GM04504 (cell line): ENCODE measurements at places on chromosomes 7 and 10.

DNA sequence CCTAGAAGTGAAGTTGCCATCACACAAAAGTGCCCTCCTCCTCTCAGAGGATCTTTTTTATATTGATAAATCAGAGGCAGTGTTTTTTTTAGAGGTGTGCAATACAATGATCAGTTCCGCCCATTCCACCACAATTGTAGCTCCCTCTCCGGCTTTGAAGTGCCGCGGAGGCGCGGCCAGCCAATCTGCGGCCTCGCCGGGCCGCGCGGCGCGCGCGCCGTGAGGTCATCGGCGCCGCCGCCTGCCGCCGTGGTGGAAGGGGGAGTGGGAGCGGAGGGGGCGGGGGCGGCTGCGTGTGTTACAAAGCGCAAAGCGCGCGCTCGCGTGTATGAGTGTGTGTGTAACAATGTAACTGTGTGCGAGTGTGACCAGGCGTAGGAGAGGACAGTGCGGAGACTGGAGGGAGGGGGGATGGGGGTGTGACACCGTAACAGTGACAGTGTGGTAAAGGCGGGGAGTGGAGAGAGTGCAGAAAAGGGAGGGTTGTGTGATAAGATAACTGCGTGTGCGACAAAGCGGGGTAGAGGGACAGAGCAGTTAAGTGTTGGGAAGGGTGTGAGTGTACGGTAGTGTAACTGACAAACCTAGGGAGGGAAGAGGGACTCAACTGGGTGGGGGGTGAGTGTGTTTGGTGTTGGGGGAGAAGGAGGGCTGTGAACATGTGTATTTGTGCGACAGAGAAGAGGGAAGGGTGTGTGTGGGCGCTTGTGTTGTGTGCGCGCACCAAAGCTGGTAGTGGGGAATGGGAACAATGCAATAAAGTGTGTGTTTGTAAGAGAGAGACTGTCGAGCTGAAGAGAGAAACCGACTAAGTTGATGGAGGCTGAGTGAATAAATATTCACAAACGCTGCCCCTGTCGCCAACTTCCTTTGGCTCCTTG, at the start of gene SP8:
TSS of gene SP8 (minus strand) at position 108 of the 881 bp plus-strand sequence. CDS start at position 20, 88 bp downstream.
- no peak for DNase-seq

- DNase-seq: no peak
Observed at GRCh38 chr10:127937069-127937468, 30.2 kb downstream of the PTPRE start.

DNA sequence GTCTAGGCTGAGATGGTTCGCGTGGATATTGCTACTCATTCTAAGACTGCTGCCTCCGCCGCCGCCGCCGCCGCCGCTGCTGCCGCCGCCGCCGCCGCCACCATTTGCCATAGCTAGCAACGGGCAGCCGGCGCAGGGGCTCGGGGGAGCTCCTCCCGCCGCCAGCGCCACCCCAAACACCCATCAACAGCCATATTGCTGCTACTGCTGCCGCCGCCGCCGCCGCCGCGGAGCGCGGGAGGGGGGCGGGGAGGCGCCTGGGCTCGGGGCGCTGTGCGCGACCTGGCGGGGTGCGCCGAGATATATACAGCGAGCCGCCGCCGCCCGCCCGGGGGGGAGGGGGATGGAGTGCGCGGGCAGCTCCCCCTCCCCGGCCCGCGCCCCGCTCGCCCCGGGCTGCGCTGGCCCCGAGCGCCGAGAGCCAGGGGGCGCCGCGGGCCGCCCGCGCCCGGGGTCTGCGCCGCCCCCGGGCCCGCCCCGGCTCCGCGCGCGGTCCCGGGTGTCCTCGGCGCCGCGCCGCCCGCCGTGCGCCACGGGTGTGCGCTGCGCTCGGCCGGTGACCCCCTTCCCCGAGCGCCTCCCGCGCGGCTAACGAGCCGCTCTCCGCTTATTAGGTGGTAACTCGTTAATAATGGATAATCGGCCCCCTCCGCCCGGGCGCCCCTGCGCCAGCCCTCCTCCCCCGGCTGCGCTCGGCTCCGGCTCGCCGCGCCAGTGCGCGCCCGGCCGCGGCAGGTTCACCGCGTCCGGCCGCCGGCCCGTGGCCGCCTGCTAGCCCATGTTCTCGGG, at the start of gene KCNMA1:
TSS of gene KCNMA1 (minus strand) at position 277 of the 789 bp plus-strand sequence.
- DNase-seq: no peak

DNA sequence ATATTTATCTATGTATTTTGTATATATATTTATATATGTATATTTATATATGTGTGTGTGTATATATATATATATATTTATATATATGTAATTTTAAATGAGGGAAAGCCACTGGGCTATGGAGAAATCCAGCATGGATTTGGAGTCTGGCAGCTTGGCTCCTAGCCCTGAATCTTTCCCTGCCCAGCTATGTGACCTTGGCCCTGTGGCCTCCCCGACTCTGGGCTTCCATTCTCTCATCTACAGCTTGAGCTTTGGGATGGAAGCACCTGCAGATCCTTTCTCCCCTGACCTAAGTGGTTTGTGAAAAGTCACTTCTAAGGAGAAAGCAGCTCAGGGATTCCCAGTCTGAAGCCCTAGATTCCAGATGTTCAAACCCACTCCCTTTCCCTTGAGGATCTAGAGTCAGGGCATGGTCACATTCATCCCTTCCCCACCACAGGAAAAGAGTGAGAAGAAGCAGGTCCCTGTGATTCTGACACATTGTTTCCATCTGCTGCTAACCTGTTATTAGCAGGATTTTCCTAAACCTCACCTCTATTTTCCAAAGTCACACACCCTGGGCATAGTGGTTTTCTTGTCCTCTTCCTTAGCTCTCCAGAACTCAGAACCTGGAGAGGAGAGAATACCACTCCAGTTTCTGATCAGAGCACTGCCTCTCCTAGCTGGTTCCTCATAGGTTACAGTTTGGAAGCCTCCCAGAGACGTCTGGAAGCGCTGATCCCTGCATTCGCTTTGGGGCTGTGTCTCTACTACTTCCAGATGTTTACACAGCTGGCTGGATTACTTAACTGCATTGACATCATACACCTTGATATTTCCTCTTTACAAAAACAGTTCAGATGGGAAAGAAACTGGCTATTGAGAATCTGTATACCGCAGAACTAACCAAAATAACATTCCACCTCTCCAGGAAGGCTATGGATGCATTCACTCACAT, 327.5 kb upstream of the ZMIZ1 start:
- no peak for DNase-seq

- no peak for DNase-seq
Observed at GRCh38 chr10:122458693-122459092, 2.7 kb upstream of the HTRA1 start.

GRCh38 chr10:24324651-24325050, 115.7 kb downstream of the KIAA1217 start:
- DNase-seq: no peak

GRCh38 chr10:44926751-44927351, 15.7 kb downstream of the TMEM72 start:
- no peak for DNase-seq

GRCh38 chr10:55146032-55146431, 345.0 kb upstream of the PCDH15 start:
- no peak for DNase-seq

- no peak for DNase-seq
Observed at GRCh38 chr10:121818599-121818998, 109.2 kb downstream of the ATE1 start.

DNA sequence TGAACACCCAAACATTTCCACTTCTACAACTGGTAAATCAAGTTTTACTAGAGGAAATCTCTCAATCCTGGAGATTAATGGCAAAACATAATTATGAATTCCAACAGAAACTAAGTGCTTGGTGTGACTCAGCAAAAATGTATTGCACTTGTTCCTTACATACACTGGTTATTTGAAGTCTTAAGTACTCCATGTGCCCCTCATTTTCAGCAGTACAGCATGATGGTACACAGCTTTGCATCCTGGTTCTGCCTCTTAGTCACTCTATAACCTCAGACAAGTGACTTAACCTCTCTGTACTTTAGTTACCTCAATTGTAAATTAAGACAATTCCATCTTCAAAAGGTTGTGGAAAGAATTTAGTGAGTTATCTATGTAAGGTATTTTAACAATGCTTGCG, 12.9 kb downstream of the SLC16A12 start:
- no peak for DNase-seq

DNA sequence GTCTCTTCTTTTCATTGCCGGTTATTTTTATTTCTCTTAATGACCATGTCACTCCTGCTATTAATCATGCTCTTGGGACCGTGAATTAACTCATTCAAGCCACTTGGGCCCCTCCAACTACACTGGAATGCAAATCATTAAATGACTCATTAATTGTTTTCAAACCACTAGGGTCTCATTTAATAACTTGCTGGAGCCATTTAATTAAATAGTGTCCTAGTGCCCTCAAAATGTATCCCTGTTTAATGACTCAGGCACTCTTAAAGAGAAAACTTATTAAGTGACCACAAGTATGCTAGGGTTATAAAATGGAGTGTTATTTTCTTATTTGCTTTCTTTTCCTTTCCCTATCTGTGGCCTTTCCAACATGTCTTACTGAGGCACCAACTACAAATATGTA, 73.0 kb downstream of the PLXDC2 start:
- DNase-seq: no peak

DNA sequence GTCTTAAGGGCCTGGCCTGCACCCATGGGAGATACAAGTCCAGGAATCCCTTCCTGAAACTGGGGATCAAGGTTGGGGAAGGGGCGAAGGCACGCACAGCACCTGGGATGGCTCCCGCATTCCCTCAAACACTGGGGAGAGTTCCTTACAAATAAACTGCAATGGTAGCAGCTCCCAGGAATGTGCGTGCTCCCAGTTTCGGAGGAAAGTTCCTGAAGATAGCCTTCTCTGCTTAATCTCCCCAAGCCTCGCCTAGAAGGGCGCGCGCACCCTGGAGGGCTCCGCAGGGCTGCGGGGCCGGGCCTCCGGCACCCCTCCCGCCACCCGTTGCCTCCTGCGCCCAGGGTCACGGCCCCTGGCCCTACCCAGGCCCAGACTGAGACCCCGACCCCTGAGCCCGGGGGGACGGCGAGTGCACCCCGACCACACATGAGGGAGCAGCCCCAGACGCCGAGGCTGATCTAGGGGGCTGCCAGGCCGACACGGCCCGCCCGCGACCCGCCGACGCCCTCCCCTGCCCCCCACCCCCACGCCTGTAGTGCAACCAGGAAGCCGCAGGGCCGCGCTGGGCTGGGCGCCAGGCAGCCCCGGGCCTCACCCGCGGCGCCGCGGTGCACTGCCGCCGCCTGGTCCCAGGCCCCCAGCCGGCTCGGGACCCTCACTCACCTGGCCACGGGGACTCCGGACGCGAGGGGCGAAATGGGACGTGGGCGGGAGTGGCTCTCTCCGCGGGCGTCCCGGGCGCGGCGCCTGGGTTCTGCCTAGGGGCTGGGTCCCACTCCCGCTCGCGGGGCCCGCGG, 460 bp downstream of the ANXA11 start:
- no peak for DNase-seq

- DNase-seq: peak; percentile 43
Observed at GRCh38 chr10:110005719-110006118, 2.1 kb upstream of the ADD3 start.
